Activated gamma-delta T cell treated with anti-CD3 and anti-CD28 coated beads, Interleukin-2, amount 50 U/mL, for 16 hours (primary cell): ENCODE measurements at places on chromosomes 4 and X.
A peak's percentile ranks its signal among the peaks of the same experiment; 100 is the strongest.

- no peak for DNase-seq
These were observed 752 bp downstream of the FRAS1 start for GRCh38 chr4:78057600-78058550.

DNA sequence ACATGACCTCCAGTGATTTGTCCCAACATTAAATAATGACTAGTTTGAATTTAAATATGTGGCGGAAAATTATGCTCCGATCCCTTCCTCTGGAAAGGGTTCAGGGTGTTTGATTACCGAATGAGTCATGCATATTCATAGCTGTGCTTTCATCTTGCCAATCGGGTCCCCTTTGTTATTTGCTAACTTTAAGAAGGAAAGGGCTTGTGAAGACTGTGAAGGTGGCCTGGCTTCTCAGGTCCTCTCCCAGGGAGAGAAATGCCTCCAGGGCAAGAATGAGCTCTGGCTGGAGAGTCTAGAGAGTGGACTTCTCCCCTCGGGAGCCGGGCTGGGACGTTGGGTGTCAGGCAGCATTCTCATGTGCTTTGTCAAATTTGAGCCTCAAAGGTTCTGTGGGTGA, 155.5 kb upstream of the PSAPL1 start:
- DNase-seq: no peak

DNA sequence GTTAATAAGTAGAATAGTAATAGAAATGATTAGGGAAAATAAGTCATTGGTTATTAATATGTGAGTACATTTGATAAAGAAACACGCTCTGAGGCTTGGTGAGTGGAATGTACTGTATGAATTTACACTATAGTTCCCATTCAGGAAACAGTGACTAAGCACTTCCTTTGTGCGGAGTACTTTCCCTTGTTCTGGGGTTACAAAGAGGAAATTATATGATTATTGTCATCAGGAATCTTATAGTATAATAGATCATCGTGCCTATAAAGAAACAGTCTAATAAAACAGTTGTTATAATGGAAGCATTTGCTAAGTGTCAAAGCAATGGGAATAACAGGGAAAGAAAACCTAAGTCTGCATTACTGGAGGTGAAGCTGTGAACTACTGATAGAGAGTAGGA, 138.0 kb downstream of the RPA4 start:
- no peak for DNase-seq

DNA sequence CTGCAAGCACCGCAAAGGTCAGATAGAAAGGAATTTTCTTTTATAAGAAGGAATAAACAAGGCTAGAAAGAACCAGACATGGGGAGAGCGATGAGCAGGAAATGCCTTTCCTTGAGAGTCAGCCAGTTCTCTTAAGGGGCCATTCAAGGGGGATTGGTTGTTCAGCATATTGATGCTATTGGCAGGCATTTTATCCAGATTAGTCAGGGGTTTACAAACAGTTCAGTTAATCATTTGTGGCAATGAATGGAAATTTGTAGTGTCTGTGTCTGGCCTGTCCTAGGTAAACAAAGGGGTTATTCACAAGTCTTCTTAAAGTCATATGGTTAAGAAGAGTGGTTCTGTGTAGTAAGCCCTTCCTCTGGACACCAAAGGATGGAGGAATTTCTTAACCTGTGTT, 184.7 kb upstream of the FRMPD4 start:
- DNase-seq: no peak

GRCh38 chr4:118849867-118850487, 14.1 kb upstream of the SEC24D start:
- no peak for DNase-seq

GRCh38 chr4:55356991-55357461, 11.0 kb downstream of the SRD5A3 start:
- no peak for DNase-seq

- DNase-seq: no peak
These were observed 188.1 kb upstream of the SFRP2 start for GRCh38 chr4:153976954-153977353.

- DNase-seq: no peak
These were observed 133.6 kb upstream of the GIMD1 start for GRCh38 chr4:106502106-106502699.

GRCh38 chrX:5528057-5528456, 700.6 kb downstream of the NLGN4X start:
- no peak for DNase-seq

- DNase-seq: no peak
These were observed 1301.9 kb downstream of the PCDH7 start for GRCh38 chr4:32022071-32022470.

DNA sequence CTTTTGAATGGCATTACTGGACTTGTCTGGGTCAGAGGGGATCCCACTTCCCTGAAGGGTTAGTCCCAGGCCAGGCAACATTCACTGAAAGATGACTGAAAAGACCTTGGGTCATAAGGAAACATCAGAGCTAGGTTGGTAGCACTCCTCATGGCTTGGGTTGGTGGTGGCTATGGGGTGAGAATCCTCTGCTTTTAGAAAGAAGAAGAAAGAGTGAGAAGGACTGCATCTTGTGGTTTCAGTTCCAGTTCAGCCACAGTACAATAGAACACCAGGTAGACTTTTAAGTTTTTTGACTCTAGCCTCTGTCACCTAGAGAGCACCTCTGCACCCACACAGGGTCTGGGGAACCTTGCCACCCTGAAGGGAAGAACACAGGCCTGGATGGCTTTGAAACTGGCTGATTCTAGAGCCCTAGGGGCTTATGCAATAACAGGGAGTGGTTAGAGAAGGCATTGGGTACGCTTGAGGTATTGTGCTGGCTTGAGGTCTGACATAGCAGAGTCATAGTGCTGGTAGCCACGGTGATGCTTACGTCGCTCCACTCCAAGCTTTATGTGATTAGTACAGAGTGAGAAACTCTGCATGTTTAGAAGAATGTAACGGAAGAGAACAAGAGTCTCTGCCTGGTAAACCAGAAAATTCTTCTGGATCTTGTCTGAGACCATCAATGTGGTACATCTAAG, 36.5 kb downstream of the PRR32 start:
- DNase-seq: no peak

GRCh38 chr4:102734591-102735385, 26.0 kb downstream of the MANBA start:
- DNase-seq: no peak

DNA sequence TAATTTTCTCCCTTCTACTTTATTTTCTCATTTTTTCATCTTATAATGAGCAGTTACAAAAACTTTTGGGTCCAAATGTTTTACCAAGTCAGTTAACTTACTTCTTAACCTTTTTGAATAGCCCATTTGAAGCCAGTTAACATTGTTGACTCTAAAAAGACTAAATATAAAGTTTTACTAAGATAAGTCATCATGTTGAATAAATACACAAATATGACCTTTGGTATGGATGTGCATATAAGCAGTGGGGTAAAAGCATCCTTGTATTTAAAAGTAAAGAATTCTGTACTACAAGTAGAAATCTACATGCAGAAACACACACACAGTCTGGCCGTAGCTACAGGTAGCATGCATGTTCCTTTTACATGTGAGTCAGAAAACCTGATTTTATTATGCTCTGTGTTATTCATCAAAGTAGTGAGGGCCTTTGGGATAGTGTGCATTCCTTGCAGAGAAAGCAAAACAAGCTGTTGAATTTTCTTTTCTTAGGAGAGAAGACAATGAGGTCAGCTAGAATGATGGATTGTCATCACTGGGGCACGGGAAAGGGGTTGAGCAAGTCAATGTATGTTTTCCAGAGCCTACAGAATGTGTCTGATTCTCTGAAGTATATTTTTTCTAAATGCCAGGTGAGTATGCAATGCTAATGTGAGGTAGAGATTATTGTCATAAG, 533.2 kb upstream of the AGA start:
- DNase-seq: no peak

- no peak for DNase-seq
These were observed 190.2 kb upstream of the BANK1 start for GRCh38 chr4:101600287-101600686.

- no peak for DNase-seq
These were observed 18.4 kb downstream of the IQSEC2 start for GRCh38 chrX:53262918-53263394.

GRCh38 chr4:78031417-78031950, 25.6 kb upstream of the FRAS1 start:
- DNase-seq: no peak

GRCh38 chr4:8319731-8320385, 50.3 kb downstream of the HTRA3 start:
- DNase-seq: no peak

DNA sequence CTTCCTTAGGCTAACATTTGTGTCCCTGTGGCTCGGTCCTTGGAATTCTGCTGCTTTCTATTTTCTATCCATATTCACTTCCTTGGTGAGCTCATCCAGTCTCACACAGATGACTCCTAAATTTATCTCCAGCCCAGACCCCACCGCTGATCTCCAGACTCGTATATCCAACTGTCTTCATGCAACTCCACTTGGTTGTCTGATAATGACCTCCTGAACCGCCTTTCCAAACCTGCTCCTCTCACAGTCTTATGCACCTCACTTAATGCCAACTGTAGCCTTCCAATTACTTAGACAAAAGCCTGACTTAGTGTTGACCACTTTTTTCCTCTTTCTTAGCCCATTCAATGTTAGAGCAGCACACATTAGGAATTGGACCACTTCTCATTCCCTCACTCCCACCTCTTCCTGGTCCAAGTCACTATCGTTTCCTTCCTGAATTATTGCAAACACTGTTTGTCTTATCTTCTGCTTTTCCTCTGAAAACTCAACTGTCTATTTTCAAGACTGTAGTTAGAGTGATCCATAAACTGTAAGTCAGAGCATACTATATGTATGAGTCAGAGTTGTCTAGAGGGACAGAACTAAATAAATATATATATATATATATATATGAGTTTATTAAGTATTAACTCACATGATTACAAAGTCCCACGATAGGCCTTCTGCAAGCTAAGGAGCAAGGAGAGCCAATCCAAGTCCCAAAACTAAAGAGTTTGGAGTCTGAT, 292.5 kb downstream of the UNC5C start:
- DNase-seq: no peak

- no peak for DNase-seq
These were observed 480.4 kb downstream of the ACTRT1 start for GRCh38 chrX:127571834-127572233.

DNA sequence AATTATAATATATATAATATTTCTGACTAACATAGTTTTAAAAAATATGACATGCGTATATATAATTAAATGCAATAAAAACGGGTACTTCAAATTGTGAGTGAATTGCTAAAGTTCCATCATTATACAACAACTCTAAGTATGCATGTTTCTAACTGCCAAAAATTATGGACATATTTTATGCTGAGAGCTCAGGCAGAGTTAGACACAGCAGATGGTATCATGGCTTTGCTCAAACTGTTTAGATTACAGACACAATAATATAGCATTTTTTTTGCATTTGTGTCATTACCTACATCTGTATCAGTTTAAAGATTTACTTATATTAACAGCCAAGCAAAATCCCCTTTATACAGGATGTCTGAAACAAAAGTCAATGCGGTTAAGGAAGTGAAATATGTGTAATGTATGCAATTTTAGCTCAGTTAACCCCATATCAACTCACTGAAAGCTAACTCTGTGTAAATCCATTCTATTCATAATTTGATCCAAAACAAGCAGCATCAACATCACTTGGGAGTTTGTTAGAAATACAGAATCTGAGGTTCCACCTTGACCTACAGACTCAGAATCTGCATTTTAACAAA, 119.1 kb upstream of the CNKSR2 start:
- no peak for DNase-seq

DNA sequence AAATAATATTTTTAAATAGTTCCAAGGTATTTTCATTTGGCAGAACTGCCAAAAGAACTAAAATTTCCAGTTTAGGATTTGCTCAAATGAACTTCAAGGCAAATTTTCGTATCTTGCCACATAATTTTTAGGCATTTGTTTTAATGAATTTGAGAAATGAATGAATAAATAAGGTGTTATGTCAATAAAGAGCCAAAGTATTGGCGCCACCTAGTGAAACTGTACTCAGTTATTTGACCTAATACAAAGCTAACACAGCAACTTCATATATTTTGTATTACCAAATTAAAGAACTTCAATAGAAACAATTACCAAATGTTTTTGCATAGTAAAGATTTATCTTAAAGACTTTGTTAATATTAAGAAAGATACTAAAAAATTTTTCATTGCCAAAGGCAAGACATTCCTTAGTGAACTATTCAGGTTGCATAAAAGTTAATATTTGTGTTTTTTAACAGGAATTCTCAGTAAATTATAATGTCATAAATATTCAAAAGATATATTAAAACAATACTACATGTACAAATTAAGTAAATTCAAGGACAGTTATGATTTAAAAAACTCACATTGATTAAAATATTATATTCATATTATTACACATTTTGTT, 50.3 kb downstream of the STPG2 start:
- no peak for DNase-seq

GRCh38 chr4:127782275-127783025, at the start of gene HSPA4L:
HSPA4L (plus strand) TSS chr4:127782322; CDS start chr4:127782551, 229 bp downstream.
- peak; percentile 2 for DNase-seq

DNA sequence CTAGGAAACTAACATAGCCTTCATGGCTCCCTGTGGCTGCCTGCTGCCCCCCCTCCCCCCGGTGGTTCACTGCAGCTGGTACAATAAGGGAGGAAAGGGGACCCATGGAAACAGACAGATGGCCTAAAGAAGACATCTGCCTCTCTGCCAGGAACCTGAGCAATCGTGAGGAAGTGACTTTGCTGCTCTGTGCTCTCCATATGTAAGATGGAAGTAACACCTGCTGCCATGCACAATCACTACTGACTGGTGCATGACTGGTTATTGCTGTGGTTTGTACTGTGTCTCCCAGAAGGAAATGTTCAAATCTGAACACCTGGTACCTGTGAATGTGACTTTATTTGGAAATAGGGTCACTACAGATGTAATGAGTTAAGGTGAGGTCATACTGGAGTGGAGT, 43.6 kb downstream of the CD99L2 start:
- DNase-seq: no peak

DNA sequence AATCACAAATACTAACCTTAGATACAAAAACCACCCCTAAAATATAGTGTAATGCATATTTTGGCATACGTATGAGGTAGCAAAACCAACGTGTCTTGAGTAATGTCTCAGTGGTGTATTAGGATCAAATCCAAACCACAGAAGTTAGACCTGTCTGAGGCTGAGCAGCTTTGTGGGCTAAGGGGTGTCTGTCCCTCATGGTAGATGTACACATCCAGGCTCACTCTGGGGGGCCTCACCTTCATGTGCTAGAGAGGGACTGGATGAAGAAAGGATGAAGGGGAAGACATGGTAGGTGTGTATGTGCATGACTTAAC, 188.0 kb upstream of the TBC1D9 start:
- DNase-seq: no peak

DNA sequence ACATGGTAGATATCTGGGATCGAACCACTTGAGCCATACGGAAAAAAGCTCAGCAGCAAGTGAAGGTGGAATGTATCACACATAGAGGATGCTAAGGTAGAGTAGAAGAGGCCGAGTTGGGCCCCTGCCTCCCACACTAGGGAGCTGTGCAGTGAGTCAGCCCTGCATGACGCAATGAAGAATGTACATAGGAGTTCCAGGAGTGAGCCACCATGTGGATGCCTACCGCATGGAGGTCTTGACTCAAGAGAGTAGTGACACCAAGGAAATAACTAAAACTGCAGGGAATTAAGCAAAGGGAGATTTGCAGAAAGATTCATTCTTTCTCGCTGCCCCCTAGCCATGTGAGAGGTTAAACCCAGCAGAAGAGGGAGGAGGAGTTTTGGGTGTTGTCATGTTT, 389.6 kb upstream of the IGFBP7 start:
- no peak for DNase-seq
